ENCODE measurements at places on chromosomes 7 and 10.

DNA sequence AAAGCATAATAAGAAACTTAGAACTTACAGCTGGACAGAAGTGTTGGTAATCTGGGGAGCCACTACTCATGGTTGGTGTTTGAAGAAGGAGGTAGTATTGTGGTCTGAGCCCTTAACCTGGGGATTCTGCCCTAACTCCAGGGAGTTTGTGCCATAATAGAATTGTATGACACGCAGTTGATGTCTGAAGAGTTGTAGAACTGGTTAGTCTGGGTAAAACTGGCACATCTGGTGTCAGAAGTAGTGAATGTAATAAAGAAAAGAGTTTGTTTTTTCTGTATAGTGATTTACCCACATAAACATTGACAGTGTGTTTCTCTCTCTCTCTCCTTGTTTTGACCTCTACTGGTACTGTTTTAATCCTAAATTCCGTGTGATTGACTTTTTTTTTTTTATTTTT lies 448.1 kb upstream of the SEMA3D start:
- DNase-seq = no peak

DNA sequence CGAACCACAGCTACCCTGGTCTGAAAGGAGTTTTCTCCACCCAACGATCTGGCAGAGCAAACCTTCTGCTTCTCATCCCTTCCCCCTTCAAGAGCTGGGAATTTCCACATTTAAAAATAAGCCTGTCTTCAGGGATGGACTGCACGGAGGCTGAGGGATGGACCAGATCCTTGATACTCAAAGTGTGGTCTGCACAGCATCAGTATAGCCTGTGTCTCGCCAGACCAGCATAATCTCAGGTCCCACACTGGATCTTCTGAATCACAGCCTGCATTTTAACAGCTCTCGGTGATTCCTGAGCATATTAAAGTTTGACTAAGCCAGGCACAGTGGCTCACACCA lies 7.1 kb downstream of the KCNMA1 start:
- no peak for DNase-seq

DNA sequence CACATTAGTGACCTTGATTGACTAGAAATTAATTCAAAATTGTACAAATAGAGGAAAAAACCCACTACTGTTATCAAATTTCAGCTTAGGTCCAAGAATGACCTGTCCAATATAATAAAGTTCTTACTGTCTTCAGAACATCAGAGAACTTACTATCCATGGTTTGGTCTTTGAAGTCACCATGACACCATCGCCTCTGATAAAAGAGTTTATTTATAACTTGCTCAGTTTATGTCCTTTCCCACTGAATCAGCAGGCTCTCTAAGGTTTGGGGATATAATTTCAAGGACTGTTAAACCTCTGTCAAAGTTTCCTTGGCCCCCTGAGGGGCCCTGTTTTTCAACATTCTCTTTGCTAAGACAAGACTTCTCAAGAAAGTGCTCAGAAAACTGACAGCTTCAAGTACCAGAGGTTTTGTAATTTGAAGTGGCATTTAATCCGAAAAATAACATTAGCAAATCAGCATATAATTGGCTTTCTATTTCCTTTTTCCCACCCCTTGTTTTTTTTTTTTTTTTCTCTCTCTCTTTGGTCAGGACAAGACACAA lies 191.7 kb upstream of the FERD3L start:
- no peak for DNase-seq

DNA sequence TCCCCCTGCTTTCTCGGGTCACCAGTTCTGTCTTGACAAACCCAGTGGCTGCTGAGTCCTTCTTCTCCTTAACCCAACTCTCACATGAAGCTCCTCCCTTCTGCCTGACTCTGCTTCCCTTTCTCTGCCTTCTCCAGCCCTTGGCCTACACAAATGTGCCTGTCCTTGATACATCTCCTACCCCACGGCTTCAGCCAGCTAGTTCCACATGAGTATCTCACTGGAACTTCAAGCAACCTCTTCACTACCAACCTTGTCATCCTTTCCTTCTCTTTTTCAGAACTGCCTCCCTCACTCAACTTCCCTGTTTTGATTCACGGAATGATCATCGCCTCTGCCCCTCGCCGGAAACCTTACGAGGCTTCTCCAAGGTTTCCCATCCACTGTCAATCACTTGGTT lies 55.9 kb downstream of the PDIA4 start:
- no peak for DNase-seq

GRCh38 chr7:134669845-134670373 lies 23.3 kb downstream of the BPGM start:
- DNase-seq = peak; percentile 61

DNA sequence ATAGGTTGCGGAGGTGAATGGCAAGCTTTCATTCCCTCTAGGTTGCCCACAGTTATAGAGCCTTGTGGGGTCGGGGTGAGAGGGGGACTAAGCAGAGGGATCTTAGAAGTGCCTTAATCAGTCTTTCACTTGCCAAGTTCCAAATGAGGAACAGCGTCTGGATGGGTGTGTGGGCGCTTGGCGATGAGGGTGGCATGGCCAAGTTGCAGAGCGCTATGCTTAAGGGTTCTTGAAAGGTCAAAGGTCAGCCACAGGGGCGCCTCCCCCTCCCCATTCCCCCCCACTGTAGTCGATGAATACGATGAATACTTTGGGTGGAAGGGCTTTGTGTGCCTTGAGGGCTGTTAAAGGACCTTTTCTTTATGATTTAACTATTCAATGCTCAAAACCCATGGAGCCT lies 185.0 kb downstream of the TCF7L2 start:
- DNase-seq = no peak

- no peak for DNase-seq
Measured at GRCh38 chr7:90648107-90648506, 52.0 kb downstream of the CDK14 start.

DNA sequence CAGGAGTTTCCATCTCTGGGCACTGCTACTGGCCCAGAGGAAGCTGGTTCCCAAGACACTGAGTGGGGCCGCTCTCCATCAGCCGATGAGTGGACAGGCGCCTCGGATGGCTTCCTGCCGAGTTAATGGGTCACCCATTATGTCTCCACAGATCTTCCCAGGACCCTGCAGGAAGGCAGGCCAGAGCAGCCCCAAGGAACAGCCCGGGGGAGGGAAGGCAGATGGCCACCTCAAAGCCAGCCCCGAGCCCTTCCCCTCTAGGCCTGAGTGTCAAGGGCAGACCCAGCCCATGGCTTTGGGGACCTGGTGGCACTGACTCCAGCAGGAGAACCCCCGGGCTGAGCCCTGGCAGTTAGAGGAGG lies 3.4 kb upstream of the LFNG start:
- no peak for DNase-seq

GRCh38 chr7:132878204-132878919 lies 203.5 kb downstream of the CHCHD3 start:
- DNase-seq = no peak

DNA sequence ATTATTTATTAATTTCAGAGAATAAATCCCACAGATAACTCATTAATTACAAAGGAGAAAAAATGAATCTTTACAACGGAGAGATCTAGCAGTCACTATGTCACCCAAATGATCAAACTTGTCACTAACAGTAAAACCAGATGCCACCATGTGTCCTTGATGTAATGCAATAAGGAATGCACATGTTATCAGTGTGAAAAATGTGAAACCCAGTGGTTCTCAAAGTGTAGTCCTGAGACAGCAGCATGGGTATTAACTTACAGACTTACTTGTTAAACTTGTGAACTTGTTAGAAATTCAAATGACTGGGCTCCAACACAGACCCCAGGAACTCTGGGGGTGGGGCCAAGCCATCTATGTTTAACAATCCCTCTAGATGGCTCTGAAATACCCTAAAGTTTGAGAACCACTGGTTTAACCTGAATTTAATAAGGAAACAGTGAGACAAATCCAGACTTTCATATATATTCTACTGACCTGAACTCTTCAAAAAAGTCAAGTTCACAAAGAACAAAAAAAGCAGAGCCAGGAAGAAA lies 77.4 kb downstream of the RNLS start:
- no peak for DNase-seq

DNA sequence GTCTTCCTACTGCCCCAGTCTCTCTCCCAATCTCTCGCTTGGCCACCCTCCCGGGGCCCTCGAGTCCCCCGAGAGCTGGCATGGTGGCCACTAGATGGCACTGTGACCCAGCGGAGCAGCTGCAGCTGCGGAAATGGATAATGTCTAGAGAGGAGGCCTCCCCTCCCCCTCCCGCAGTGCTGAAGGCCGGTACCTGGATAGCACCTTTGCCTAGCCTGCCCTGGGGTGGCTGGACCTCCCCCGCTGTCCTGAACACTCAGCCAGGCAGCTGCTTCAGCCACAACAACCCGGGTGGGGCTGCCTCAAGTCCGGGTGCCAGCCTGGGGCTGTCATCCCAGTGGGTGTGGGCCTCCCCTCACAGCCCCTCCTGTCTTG lies 65.2 kb downstream of the GOLGA7B start:
- DNase-seq = peak; percentile 22

All from GM04504 (cell line).